Kidney (tissue), 22 donors: ENCODE measurements at places on chromosomes 13 and 19.

DNA sequence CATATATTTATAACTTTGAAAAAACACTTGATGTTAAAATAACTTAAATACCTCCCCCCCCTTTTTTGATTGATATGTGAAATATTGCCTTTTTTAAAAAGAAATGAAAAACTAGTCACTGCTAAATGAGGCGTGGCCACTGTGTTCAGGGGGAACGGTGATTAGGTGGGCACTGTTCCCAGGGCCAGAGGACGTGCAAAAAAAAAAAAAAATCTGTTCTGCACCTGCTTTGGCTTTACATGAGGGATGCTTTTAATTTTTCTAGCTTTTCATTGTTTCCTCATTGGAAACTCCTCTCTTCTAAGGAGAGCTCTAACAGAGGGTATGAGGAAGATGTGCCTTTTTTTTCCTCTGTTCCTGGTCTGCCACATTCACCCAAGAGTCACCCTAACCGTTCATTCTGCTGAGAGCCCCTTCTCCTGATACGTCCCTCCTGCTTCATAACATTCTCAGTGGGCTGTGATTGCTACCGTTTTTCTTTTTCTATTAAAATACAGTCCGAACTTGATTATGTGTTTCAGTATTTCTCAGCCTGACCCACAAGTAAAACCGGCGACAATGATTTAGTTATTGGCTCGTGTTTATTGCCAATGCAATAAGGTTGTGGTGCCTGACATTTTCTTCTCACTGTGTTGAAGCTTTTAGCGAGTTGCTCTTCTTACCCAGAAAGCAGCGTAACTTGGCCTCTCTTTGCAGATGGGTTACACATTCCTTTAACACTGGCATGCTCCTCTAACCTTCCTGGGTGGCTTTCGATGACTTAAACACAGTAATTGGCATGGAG, 64.8 kb upstream of the ZNF536 start:
- peak; percentile 19 for DNase-seq

DNA sequence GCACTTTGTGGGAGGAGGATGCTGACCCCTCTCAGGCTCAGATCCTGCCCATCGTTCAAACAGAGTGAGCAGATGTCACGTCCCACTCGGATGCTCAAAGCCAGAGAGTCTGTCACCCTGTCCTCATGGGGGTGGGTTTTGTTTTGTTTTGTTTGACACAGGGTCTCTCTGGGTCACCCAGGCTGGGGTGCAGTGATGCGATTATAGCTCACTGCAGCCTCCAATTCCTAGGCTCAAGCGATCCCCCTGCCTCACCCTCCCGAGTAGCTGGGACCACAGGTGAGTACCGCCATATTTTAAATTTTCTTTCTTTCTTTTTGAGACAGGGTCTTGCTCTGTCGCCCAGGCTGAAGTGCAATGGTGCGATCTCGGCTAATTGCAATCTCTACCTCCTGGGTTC, 4.0 kb downstream of the ADGRE2 start:
- DNase-seq, result no peak

GRCh38 chr13:41821238-41821594, 139.7 kb downstream of the VWA8 start:
- no peak for DNase-seq

DNA sequence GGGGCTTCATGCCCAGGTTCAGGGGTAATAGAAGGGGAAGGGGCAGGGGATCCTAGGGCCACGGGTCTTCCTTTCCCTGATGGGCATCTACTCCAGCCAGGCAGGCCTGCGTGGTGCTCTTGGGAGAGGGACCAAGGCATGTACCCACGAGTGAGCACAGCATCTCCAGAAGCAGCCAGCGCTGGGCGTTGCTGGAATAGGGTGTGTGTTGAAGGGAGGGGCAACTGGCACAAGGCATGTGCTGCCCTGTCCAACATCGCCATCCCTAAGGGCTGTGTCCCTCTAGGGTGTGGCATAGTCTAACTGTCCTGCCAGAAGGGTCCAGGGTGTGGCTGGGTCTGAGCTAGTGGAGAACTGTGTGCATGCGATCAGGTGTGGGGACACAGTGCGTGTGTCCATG, 2.9 kb downstream of the NOTCH3 start:
- DNase-seq, result no peak

GRCh38 chr19:40337594-40337993, 10.6 kb downstream of the C19orf47 start:
- DNase-seq, result no peak

GRCh38 chr13:93364166-93364565, 137.6 kb downstream of the GPC6 start:
- no peak for DNase-seq

- DNase-seq, result no peak
Measured at GRCh38 chr19:3381701-3382372, 15.5 kb downstream of the NFIC start.

- DNase-seq, result no peak
Measured at GRCh38 chr19:45577111-45577905, 7.3 kb downstream of the OPA3 start.

- DNase-seq, result peak; percentile 8
Measured at GRCh38 chr13:59269476-59269875, 894.3 kb downstream of the DIAPH3 start.

DNA sequence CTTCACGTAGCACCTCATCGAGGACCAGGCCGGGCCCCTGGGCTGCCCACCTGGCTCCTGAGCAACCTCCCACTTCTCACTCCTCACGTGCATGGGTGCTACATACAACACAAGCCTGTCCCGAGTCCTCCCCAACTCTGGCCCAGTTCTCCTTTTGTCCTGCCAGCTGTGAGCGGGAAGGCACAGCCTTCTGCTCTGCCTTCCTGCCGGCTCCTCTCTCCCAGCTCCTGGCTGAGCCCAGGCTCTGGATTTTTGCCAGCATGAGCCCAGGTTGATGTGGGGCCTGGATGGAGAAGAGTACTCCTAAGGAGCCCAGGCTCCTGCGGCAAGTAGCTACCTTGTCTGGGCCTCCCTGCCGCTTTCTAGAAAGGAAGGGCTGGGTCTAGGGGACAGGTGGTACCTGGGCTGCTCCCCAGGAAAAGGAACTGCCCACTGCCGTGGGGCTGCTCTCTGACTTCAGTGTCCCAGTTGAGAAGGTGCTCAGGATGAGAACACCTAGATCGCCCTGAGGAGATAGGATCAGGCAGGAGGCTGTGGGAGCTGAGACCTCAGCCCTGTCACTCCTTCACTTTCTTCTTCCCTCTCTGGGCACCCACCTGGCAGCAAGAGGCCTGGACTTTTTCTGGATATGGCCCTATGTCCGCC, 23.6 kb downstream of the LYL1 start:
- no peak for DNase-seq

DNA sequence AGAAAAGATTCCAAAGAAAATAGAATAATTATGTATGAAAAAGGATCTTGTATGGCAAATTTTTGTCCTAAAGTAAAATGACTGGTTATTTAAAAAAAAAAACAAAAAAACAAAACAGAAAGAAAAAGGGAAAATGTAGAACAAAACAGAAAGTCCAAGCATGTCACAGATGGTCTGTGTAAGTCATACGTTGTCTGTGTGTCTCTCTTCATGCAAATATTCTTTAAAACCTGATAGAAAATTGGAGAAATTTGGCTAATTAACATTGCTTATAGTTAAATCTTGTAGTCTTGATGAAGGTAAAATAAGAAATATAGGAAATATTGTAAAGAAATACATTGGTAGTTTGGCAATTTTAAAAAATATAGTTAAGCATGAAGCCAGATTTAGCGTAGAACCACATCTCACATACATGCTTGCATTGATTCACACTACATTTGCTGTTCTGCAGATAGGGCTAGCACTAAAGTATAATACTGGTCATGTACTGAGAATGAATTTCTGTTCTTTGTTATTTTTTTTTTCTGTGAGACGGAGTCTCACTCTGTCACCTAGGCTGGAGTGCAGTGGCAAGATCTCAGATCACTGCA, 58.4 kb downstream of the SPRYD7 start:
- DNase-seq, result no peak

DNA sequence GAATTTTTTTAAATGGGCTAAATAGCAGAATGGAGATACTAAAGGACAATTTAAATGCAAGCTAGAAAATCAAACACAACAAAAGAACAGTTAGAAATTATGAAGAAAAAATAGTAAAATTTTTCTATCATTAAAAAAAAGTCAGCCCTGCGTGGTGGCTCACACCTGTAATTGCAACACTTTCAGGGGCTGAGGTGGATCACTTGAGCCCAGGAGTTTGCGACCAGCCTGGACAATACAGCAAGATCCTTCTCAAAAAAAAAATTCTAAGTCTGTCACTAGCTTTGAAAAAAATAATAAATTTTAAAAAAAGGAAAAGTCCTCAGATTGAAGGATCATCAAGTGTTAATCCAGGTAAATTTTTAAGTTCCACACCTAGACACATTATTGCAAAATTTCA, 7.7 kb downstream of the TUBGCP3 start:
- no peak for DNase-seq

DNA sequence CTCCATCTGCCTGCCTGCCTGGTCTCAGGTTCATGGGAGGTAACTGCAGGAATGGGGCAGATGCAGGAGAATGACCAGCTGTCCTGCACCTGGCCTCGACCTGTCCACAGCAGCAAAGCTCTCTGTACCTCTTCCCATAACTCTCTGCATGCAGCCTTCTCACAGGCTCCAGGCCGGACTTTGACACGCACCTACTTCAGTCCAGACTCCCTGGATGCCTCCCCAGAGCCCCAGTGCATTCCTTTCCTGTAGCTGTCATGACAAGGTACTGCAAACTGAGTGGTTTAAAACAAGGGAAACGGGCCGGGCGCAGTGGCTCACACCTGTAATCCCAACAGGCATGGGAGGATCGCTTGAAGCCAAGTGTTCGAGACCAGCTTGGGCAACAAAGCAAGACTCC, 3.3 kb downstream of the NANOS2 start:
- no peak for DNase-seq
